ENCODE measurements at places on chromosomes 1 and 21.

GRCh38 chr1:53740621-53741105 lies 1.7 kb upstream of the GLIS1 start:
- no peak for DNase-seq

DNA sequence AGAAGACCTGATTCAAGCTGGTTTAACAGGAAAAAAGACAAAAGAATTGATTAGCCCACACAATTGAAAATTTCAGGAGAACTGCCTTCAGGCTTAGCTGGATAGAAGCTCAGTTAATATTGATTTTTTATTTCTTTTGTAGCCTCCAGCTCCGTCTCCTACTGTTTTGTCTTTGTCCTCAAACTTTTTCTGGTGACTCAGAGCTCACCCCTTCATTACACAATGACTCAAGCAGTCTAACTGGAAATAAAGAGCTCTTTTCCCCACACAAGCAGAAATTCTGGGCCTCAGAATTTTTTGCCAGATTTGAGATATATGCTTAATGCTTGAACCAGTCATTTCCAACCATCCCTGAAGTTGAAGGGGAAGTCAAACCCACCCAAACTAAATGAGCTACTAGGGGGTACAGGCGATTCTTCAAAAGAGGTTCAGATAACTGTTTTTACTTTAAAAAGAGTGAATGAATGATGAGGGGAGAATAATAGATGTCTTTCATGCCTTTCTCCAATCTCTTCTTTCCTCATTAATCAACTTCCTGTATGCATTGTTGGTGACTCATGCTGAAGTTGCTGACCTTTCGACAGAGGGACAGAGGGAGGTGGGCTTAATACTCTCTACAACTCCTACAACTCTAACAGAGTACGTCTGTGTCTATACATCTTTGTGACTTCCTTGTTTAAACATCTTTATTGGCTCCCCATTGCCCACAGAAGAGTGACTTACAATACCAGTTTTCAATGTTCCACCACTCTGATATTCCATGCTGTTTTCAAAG lies 6.2 kb upstream of the ACP6 start:
- no peak for DNase-seq

GRCh38 chr1:96362623-96363022 lies 359.0 kb upstream of the PTBP2 start:
- DNase-seq, result no peak

GRCh38 chr1:96427616-96428015 lies 294.0 kb upstream of the PTBP2 start:
- no peak for DNase-seq

GRCh38 chr1:101237229-101237837 lies 514 bp downstream of the S1PR1 start:
- DNase-seq, result no peak

- no peak for DNase-seq
Observed at GRCh38 chr1:234573711-234574299, 36.2 kb downstream of the IRF2BP2 start.

DNA sequence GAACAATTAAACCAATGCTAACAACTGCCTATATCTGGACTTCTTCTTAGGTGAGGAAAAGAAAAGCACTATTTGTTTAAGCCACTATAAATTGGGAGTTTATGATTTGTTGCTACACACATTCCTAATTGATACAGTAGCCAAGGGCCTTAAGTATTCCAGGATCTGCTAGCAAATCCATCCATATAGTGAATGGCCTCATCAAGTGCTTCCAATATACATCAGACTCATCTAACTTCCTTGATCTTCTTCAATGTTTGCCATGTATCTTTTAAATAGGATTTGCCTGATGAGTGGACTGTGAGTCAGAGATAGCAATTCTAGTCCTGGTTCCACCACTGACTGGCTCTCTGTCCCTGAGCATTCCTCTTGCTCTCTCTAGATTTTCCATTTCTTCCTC lies 430.2 kb downstream of the OMA1 start:
- no peak for DNase-seq

GRCh38 chr1:151399324-151400171 lies at the start of gene PSMB4:
Gene PSMB4 (plus strand): TSS chr1:151399573. CDS start chr1:151399588, 15 bp downstream.
- peak; percentile 75 for DNase-seq

DNA sequence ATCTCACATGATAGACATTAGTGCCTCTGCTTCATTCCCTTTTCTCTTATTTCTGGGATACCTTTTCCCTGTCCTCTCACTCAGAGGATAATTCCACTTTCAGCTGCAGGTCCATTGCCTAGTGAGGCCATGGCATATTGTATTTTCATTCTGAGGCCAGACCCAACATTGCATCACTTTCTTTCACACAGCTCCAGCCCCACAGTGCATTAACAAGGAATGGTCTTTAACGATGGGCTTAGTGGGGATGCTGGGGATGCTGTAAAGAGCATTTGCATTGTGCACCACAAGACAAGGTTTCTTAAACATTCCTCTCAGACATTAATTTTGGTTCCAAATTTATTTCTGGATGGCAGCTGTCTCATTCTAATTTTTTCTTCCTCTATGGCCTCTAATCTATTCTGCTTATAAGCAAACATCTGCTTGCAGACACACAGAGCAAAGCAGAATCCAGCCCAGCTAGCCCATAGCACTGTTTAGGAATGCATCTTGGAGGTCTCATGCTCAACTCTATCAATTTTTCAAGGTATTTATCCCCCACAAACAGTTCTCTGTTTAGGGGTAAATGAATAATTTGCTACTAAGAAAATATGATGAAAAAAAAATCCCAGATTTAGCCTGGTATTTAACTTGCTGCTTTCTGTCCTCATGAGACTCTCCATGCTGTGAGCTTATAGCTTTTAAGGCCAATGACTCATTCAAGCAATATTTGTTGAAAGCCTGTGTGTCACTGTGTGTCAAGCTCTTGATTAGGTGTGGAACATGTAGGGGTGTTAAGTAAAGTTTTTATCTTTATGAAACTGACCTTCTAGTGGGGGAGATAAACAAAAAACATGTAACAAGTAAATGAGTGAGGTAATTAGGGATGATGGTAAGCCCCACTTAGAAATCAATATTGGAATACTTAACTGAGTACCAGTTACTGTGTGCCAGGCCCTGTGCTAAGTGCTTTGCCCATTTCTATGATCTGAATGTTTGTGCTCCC lies 44.5 kb upstream of the CCDC190 start:
- no peak for DNase-seq
